ENCODE measurements at places on chromosomes 7 and 10.

- DNase-seq: no peak
Observed at GRCh38 chr7:128845987-128846386, 15.8 kb downstream of the FLNC start.

DNA sequence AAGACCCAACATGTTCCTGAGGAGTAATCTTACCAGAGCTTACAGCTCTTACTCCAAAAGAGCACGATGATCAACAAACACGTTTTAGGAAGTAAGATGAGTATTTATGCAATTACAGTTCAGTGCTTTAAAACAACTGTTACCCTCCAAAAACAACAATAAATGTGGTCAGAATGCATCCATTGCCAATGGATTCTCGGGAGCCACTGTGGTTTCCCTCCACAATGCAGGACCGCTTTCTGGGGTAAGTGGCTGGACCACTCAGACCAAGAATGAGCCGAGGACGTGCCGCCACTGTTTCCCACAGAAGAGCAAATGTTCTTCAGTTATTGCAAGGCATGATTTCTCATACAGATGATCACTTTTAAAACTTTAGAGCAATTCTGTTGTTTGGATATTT, 232.3 kb upstream of the MKLN1 start:
- no peak for DNase-seq

DNA sequence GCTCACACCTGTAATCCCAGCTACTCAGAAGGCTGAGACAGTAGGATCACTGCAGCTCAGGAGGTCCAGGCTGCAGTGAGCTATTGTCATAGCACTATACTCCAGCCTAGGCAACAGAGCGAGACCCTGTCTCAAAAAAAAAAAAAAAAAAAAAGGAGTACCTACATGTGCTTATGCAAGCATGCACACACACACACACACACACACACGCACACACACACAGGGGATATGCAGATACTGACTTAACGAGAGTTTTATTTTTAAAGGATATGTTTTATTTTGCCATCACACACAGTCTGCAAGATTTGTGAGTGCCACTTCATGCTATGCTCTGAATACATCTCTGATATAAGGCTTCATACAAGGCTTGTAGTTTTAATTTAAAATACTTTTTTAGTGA, 479.3 kb downstream of the NEBL start:
- DNase-seq: no peak

- no peak for DNase-seq
Observed at GRCh38 chr7:1192171-1192676, 32.2 kb upstream of the ZFAND2A start.
